A549 treated with dexamethasone at 1 μM for 4 hours (cell line): ENCODE measurements at places on chromosomes 1 and 21. TPM values are rescaled to one million over a fixed set of nuclear protein-coding genes. Genes with fewer than 3 reads are reported as not detected.

ZNF669 gene
- 3.1 to 4.7 TPM (median 4.0 TPM) in 5 replicates for total RNA-seq

ST6GALNAC3 gene
- 0.21 to 1.1 TPM (median 0.64 TPM) in 5 replicates for total RNA-seq

CELA2B gene
- total RNA-seq: 0.13 TPM in 1 of 5 replicates, not detected in the others

PLA2G5 gene
- total RNA-seq: not detected in 5 replicates

C1orf52 gene
- 17.9 to 20.1 TPM (median 19.3 TPM) in 5 replicates for total RNA-seq

COL8A2 gene
- 0.07 to 0.24 TPM (median 0.14 TPM) in 5 replicates for total RNA-seq

SH2D1B gene
- 0.11 to 0.36 TPM (median 0.21 TPM) in 5 replicates for total RNA-seq

DCST2 gene
- total RNA-seq: 0.30 to 1.1 TPM (median 0.73 TPM) in 5 replicates

CD5L gene
- total RNA-seq: not detected in 5 replicates

PMVK gene
- total RNA-seq: 41.4 to 44.4 TPM (median 42.1 TPM) in 5 replicates

ANGPTL1 gene
- 0.08 TPM in 1 of 5 replicates, not detected in the others for total RNA-seq

CYP4A22 gene
- not detected in 5 replicates for total RNA-seq

WDR64 gene
- total RNA-seq: not detected in 5 replicates

MYOG gene
- total RNA-seq: not detected in 5 replicates

DISC1 gene
- 0.14 to 0.34 TPM (median 0.22 TPM) in 5 replicates for total RNA-seq

CA14 gene
- 0.10 TPM in 1 of 5 replicates, not detected in the others for total RNA-seq

ARPC5 gene
- total RNA-seq: 151 to 184 TPM (median 175 TPM) in 5 replicates

C1orf53 gene
- 4.2 to 6.8 TPM (median 5.7 TPM) in 5 replicates for total RNA-seq

PPCS gene
- 35.7 to 43.2 TPM (median 37.4 TPM) in 5 replicates for total RNA-seq

FCN3 gene
- not detected in 5 replicates for total RNA-seq

PLEKHA6 gene
- 23.6 to 47.3 TPM (median 41.4 TPM) in 5 replicates for total RNA-seq

SHE gene
- 0.10 to 0.19 TPM (median 0.17 TPM) in 5 replicates for total RNA-seq

HSPA13 gene
- total RNA-seq: 12.0 to 18.9 TPM (median 14.2 TPM) in 5 replicates

JAM2 gene
- 0.03 to 0.08 TPM (median 0.06 TPM) in 3 of 5 replicates, not detected in the others for total RNA-seq

OLIG2 gene
- total RNA-seq: 0.02 TPM in 1 of 5 replicates, not detected in the others

DAB1 gene
- total RNA-seq: not detected in 5 replicates

ZNF593OS gene
- 0.10 to 0.70 TPM in 2 of 5 replicates, not detected in the others for total RNA-seq

ASTN1 gene
- 0.01 to 0.02 TPM in 2 of 5 replicates, not detected in the others for total RNA-seq

GRIK1 gene
- total RNA-seq: not detected in 5 replicates

GPR89B gene
- total RNA-seq: 3.8 to 5.1 TPM (median 4.9 TPM) in 5 replicates

LRRC53 gene
- total RNA-seq: not detected in 5 replicates

KRTAP19-1 gene
- not detected in 5 replicates for total RNA-seq

OSBPL9 gene
- total RNA-seq: 38.0 to 48.5 TPM (median 43.0 TPM) in 5 replicates

SESN2 gene
- total RNA-seq: 6.0 to 9.8 TPM (median 7.3 TPM) in 5 replicates

CASZ1 gene
- total RNA-seq: 1.5 to 2.3 TPM (median 1.8 TPM) in 5 replicates

IL19 gene
- 0.06 TPM in 1 of 5 replicates, not detected in the others for total RNA-seq

OR2L3 gene
- not detected in 5 replicates for total RNA-seq

LCE2A gene
- not detected in 5 replicates for total RNA-seq

MATN1 gene
- 0.06 to 0.18 TPM (median 0.08 TPM) in 4 of 5 replicates, not detected in the other for total RNA-seq

SLC6A9 gene
- 8.6 to 15.1 TPM (median 14.3 TPM) in 5 replicates for total RNA-seq

SRSF11 gene
- total RNA-seq: 62.0 to 78.8 TPM (median 74.1 TPM) in 5 replicates

GBP6 gene
- not detected in 5 replicates for total RNA-seq

AJAP1 gene
- total RNA-seq: not detected in 5 replicates

CFHR4 gene
- not detected in 5 replicates for total RNA-seq

CAMK1G gene
- 0.14 to 0.43 TPM (median 0.30 TPM) in 5 replicates for total RNA-seq

IGSF9 gene
- total RNA-seq: 0.14 to 0.21 TPM (median 0.19 TPM) in 5 replicates
